ENCODE measurements at places on chromosomes 4 and X.
A peak's percentile ranks its signal among the peaks of the same experiment; 100 is the strongest.

- DNase-seq, result no peak
Observed at GRCh38 chr4:3267576-3268394, 18.8 kb downstream of the MSANTD1 start.

- peak; percentile 52 for DNase-seq
Observed at GRCh38 chr4:2284934-2285612, 23.2 kb upstream of the MXD4 start.

DNA sequence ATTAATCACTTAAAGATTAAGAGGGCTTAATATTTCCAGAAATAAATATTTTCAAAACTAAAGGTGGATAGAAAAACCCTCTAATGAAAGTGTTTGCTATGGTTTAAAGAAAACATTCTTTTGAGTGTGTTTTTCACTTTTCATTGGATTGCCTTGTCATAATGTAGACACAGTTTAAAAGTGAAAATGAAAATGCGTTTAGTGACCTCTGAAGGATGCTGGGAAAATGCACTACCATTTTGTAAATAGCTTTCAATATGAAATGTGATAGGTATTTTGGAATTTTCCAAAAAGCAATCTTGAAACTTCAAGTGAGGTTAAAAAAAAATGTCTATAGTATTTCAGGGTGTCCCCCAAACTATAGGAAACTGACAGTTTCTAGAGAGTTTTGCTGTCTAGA lies 642.2 kb downstream of the C4orf33 start:
- DNase-seq, result peak; percentile 18

DNA sequence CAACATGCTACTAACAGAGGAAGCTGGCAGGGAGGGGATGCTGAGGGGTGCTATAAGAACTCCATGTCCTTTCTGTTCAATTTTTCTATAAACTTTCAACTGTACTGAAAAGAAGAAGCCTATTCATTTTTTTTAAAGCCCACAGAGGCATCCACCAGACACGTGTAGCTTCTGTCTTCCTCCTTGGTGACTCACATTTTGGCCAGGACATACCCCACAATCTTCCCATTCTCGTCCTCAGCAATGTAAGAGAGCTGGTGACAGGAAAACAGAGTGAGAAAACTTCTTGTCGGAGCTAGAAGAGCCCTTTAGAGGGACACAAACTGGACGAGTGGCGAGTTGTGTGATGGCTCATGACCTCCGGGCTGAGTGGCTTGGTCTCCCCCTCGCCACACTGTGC lies 1.1 kb downstream of the NAA10 start:
- peak; percentile 4 for DNase-seq

DNA sequence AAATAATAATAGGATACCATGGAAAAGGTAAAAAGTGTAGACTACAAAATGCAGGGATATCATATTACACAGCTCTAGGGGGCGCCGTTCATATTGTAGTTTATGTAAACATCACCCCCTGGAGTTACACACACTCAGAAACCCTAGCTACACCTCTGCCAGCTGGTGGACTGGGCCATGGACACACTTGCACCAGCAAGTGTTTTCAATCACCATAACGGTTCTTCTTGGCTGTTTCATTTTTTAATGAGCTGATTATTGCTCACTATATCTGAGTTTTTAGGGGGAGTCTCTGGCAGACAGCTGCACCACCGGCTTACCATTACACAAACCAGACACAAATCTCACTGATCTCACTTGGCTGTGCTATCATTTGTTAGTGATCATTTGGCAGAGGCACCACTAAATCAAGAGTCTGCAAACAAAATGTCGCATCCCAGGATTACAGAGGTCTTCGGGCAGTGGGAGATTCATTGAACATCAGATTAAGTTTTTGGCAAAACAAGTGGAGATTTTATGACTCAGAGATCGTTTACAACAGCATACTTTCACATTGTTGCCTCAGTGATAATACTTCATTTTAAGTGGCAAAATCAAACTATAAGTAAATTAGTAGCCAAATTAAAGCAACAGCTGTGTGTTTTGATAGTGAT lies 185.7 kb downstream of the UNC5C start:
- DNase-seq, result peak; percentile 27

GRCh38 chrX:20063716-20064351 lies 52.9 kb downstream of the MAP7D2 start:
- no peak for DNase-seq

DNA sequence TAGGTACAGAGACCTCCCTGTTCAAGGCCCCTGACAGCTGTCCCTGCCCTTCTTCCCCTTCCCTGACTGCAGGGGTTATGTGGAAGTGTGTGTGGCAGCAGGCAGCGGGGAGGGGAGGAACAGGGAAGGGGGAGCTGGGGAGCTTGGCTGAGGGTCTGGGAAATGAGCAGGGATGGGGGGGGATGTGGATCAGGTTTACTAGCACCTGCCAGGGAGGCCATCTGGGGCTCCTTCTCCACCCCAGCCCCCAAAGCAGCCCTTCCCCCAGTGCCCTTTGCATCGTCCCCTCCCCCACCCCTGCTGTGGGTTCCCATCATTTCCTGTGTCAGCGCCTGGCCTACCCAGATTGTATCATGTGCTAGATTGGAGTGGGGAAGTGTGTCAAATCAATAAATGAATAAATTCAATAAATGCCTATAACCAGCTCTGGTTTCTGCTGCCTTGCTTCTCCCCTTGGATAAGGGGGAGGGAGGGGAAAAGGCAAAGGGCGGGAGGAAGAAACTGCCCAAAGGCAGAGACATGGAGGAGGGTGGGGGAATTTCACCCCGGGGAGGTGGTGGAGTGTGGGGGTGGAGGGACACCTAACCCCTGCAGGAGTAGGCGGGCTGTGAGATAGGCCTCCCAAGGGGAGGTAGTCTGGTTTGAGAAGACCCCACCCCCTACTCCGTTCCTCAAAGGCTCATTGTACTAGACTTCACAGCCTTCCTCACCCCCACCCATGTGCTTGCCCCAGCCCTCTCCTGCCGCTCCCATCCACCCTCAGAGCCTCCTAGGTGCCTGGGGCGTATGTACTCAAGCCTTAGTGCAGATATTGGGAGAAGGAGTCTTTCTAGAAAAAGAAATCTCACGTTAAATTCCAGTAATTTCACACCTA lies 3.2 kb downstream of the CXorf65 start:
- DNase-seq, result no peak

GRCh38 chr4:124727331-124727890 lies 14.9 kb upstream of the ANKRD50 start:
- DNase-seq, result no peak

- DNase-seq, result no peak
Observed at GRCh38 chr4:99947608-99948007, 1.2 kb upstream of the DNAJB14 start.

DNA sequence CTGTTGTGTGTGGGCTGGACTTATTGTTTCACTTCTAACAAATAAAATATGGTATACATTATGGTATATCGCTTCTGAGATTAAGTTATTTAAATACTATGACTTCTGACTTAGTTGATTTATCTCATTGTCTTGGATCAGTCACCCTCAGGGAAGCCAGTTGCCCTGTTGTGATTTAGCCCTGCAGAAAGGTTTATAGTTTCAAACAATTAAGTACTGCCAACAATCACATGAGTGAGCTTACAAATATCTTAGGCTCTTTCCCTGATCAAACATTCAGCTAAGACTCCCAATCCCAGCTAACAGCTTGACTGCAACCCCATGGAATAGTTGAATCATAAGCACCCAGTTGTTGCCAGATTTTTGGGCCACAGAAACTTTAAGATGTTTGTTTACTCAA lies 85.4 kb downstream of the MAGEC1 start:
- no peak for DNase-seq

DNA sequence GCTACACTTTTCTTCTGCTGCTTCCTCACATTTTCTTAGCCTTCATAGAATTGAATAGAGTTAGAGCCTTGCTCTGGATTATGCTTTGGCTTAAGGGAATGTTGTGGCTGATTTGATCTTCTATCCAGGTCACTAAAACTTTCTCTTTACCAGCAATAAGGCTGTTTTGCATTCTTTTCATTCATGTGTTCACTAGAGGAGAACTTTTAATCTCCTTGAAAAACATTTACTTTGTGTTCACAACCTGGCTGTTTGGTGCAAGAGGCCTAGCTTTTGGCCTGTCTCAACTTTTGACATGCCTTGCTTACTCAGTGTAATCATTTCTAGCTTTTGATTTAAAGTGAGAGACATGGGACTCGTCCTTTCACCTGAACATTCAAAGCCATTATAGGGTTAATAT lies 87.7 kb upstream of the RAB40AL start:
- peak; percentile 42 for DNase-seq

- DNase-seq, result peak; percentile 30
Observed at GRCh38 chrX:12949927-12950656, 24.8 kb upstream of the TMSB4X start.

GRCh38 chr4:86901864-86902263 lies 9.6 kb upstream of the C4orf36 start:
- DNase-seq, result no peak

GRCh38 chr4:22485737-22486136 lies 30.1 kb downstream of the ADGRA3 start:
- DNase-seq, result no peak

- DNase-seq, result no peak
Observed at GRCh38 chr4:37922328-37922727, 31.4 kb downstream of the TBC1D1 start.

DNA sequence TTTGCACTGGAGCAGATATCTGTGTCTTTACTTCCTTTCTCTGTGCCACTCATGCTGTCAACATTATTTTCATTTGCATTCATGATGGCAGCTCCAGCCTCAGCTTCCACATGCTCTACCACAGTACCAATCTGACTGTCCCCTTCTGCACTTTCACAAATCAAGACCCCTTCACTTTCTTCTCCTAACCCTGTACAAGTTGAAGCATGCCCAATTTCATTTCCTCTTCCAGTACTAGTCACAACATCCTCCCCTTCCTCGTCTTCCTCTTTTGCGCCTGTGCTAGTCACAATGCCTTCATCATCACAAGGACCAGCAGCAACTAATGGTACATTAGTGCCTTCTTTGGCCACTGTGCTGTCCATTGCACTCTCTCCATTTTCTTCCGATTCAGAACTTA lies 26.5 kb downstream of the BOD1L1 start:
- DNase-seq, result no peak

DNA sequence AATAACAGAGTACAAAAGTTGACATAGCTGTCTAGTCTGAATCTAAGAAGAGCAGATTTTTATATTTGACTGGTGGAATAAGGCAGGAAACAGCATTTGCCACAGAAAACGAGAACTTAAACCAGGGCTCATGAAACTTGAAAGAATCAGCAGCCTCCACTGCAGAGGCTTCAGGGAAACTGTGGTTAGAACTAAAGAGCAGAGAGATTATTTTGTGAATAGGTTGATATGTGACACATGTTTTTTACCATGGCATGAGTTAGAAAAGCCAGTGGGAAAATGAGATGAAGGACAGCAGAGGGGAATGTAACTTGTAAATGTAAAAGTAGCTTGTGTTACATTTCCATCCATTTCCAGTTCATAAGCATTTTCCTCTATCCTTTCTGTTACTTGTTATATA lies 63.7 kb upstream of the CAMK2D start:
- no peak for DNase-seq
